ENCODE measurements at places on chromosomes 16 and 17. TPM values are rescaled to one million over a fixed set of nuclear protein-coding genes. Genes with fewer than 3 reads are reported as not detected.

DNA sequence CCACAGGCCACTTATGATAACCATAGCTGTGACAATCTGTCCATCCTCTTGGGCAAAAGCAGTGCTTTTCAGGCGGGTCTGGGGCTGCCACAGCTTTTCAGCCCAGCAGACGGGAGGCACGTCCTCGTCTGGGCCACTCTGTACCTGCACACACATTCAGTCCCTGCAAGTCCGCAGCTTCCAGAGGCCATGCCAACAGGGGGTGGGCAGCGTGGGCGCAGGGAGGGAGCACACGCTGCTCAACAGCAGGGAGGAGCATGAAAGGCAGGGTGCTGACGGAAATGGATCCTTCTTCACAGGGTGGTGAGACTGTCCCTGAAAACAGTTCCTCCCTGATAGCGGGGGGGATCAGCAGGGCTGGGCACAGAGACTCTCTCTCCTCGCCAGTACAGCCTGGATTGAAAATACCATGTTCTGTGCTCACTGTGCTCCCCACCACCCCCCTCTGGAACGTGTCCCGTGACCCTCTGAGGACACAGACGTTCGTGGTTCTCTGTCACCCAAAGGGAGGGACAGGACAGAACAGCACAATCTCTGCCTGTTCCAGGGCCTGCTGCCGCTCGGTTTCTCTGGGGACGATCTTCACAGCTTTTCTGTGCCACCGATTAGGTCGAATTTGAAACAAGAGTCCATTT is 41.7 kb downstream of the PEMT start:
- DNase-seq, result no peak

DNA sequence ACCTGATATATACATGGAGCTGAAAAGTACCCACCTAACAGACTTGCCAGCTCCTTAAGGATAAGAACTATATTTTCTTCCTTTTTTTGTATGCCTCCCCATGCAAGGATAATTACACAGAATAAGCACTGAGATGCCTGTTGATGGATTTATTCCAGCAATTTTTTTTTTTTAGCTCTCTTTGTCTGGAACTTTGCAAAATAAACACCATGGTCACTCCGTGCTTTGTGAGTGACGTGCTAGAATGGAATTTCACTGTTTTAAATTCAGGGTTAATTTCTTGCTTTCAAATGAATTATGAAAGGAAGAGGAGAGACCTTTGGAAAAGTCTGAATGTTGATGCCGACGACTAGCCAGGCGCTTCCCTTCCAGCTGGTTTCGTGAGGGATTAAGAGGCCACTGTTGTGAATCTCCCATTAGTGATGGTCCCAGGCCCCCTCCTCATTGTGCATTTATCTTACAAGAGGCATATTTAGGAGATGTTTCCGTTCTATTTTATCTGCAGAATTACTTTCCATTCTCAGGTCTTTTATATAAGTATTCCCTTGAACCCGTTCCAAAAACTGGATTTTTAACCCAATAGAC is 529.1 kb downstream of the WWOX start:
- DNase-seq, result no peak

- no peak for DNase-seq
These were observed 2.6 kb downstream of the SPEM3 start for GRCh38 chr17:7431231-7431630.

- DNase-seq, result no peak
These were observed 25.0 kb upstream of the BCAS3 start for GRCh38 chr17:60652454-60653247.

DNA sequence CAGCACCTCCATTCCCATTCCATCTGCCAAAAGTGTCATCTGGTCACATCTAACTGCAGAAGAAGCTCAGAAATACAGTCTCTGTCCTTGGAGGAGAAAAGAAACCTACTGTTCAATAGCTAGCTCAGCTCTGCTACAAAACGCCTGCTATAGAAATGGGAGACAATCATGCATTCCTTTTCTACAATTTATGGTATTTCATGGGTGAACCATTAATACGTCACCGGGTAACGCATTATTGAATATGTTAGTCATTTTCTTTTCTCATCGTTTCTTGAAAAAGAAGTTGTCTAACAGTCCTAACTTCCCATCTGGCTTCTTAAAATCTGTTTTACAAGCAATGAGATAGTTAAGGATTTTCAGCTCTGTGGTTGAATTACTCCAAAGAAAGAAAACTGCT is 496.7 kb upstream of the RBFOX1 start:
- DNase-seq, result no peak

- DNase-seq, result peak; percentile 81
These were observed 1.4 kb upstream of the SSH2 start for GRCh38 chr17:29931231-29931932.

DNA sequence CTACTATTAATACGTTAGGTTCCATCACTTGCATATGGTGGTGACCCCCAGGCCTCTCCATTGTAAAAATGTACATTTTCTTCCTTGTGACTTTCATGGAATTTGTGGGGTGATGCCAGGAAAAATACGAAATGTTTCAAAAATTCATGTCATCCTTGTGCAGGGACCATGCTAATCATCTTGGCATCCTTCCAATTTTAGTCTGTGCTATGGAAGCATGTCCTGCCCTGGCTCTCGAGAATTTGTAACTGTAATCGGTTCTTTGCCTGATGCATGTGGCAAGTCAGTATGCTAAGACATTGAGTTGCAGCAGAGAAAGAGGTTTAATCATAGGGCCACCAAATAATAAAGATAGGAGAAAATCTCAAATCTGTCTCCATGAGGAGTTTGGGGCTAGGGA is 14.3 kb upstream of the GINS3 start:
- no peak for DNase-seq

DNA sequence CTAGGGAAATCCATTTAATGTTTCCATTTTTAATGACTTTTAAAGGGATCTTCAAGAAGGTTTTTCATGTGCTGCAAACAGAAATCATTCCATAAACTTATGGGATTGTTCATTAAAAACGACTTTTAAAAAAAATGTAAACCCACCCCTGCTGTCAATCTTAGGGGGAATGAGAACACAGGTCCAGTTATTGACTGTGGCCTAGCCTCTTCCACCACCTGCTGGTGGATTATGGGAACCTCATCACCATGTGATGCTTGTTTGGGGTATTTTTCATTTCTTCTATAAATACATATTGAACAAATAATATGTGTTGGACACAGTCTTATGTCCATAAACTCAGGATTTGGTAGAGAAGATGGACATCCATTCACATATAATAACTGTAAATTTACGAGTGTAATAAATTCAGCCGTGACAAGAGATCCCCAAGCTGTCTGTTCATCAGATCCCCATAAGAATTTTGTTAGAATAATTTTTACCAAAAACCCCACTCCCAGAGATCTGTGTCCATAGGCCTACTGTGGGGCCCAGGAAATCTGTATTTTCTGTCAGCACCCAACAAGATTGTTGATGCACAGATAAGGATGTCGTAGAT is 42.0 kb upstream of the TMC5 start:
- DNase-seq, result peak; percentile 60

DNA sequence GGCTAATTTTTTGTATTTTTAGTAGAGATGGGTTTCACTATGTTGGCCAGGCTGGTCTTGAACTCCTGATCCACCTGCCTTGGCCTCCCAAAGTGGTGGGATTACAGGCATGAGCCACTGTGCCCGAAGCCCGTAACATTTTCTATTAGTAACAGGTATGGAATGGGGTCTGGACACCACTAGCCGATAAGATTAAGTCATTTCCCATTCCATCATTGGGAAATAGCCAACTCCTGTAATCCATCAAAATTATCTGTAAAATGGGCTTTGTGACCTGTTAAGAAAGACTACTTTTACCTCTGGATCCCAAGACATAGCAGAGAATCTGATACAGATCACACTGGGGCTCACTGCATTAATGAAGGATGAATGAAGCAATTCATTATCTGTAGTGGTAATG is 3.9 kb upstream of the LUC7L3 start:
- no peak for DNase-seq

DNA sequence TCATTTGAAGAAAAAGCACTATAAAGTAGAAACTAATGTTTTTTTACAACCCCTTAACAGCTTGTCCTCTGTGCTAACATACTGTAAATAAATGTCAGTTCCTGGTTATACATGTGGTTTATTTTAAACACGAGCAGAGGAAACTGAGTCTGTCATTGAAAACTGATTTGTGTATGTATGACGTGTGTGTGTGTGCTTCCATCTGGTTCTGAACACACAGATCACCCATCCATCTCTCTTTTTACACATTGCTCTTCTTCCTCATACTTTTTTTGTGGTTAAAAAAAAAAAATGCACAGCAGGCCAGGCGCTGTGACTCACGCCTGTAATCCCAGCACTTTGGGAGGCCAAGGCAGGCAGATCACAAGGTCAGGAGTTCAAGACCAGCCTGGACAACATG is 49.5 kb downstream of the ZNF423 start:
- DNase-seq, result no peak

- DNase-seq, result no peak
These were observed 4.4 kb downstream of the CBX4 start for GRCh38 chr17:79834565-79835469.

DNA sequence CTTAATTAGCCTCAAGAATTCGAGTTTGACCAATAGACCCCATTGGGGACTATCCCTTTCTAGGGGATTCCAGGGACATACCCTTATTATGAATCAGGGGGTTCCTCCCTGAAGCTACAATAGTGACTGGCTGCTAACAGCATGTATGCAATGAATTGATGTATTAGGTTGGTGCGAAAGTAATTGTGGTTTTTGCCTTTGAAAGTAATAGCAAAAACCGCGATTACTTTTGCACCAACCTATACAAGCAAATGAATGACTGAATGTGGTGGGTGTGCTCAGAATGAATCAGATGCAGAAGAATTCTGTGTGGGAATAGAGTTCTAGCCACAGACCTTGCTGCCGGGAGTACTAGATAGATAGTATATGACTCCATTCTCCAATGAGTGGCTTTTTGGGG is 76.7 kb downstream of the HLF start:
- no peak for DNase-seq

- no peak for DNase-seq
These were observed 15.1 kb downstream of the SLC6A4 start for GRCh38 chr17:30220414-30220813.

GRCh38 chr17:18910881-18911280 is 41.1 kb upstream of the SLC5A10 start:
- no peak for DNase-seq

GRCh38 chr17:82332669-82333278 is 792 bp downstream of the SECTM1 start:
- no peak for DNase-seq

DNA sequence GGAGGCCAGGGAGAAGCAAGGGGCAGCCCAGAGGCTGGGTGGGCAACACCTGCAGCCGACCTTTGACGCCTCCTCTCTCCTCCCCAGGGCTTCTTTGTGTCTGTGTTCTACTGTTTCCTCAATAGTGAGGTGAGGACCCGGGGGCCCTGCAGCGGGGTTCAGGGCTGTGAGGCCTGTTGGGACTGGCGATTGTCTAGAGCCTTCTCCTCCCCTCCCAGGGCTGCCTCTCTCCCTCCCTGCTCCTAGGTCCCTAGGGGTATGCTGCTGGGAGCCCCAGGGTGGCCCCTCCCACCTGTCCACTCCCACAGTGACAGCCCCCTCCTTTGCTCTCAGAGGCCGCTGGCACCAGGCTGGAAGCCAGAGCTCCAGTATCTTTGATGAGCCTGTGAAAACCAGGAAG is 10.8 kb upstream of the SPPL2C start:
- no peak for DNase-seq

DNA sequence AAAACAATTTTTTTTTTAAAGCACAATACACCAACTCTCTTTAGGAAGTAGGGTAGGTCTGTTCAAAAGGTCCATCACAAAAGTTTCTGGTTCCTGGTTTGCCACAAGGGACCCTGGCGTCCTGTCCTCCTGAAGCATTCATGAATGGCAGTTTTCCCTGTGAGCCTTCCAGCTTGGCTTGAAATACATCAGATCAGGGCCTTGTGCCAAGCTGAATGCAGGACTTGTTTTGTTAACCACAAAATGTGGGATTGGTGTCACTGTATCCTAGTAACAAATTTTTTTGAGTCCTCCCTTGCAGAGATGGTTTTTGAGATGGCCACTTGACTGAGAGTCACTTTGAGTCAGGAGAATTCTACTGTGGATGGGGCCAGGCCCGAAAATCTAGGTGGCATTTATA is 3.9 kb downstream of the GNAO1 start:
- no peak for DNase-seq

- DNase-seq, result no peak
These were observed 140.8 kb upstream of the CHMP6 start for GRCh38 chr17:80850817-80851216.

- peak; percentile 53 for DNase-seq
These were observed 8.1 kb downstream of the CYGB start for GRCh38 chr17:76529224-76530094.

Gene NUDT7
- 4.9 TPM for total RNA-seq

Gene HOXB9
- 8.3 TPM for total RNA-seq

Gene FBXW10B
- 4.8 TPM for total RNA-seq

Gene GNG13
- total RNA-seq, result not detected

Gene ALDH3A1
- total RNA-seq, result 0.16 TPM

Gene MEAK7
- total RNA-seq, result 28.4 TPM

Gene SLC5A2
- total RNA-seq, result not detected

Gene CCL17
- 14.2 TPM for total RNA-seq

Gene MPV17L
- 0.02 TPM for total RNA-seq

Gene CCL7
- total RNA-seq, result not detected

Gene CES4A
- not detected for total RNA-seq

Gene CLEC18B
- total RNA-seq, result 0.45 TPM

Gene G6PC1
- total RNA-seq, result not detected

Gene CNTROB
- 35.4 TPM for total RNA-seq

All from A172 (cell line).